ENCODE measurements at places on chromosomes 3 and 15. TPM values are rescaled to one million over a fixed set of nuclear protein-coding genes. Genes with fewer than 3 reads are reported as not detected.

Gene TP63
- total RNA-seq = 0.18 TPM

Gene GPR149
- total RNA-seq = not detected

Gene NOX5
- 0.27 TPM for total RNA-seq

Gene SMCO1
- total RNA-seq = not detected

Gene MYO5A
- total RNA-seq = 18.9 TPM

Gene SCAMP5
- 2.2 TPM for total RNA-seq

Gene PODXL2
- total RNA-seq = 3.4 TPM

Gene TM4SF4
- not detected for total RNA-seq

Gene DNASE1L3
- total RNA-seq = not detected

Gene STRIT1
- total RNA-seq = not detected

Gene PPARG
- total RNA-seq = 39.4 TPM

Gene PATL2
- 0.72 TPM for total RNA-seq

Gene ALDH1L1
- 0.18 TPM for total RNA-seq

Gene COL6A5
- total RNA-seq = not detected

Gene IL17RB
- not detected for total RNA-seq

Gene LINGO1
- total RNA-seq = not detected

Gene ZNF860
- 1.2 TPM for total RNA-seq

Gene FAM174B
- 5.5 TPM for total RNA-seq

Gene UBAP1L
- 3.8 TPM for total RNA-seq

Gene MAP1A
- total RNA-seq = 108 TPM

Gene DNAH12
- 0.09 TPM for total RNA-seq

Gene GABRA5
- not detected for total RNA-seq

Gene MAP2K5
- 9.6 TPM for total RNA-seq

Gene SCN10A
- not detected for total RNA-seq

Gene CFAP20DC
- 1.3 TPM for total RNA-seq

Gene RBP2
- not detected for total RNA-seq

Gene CCDC39
- 0.27 TPM for total RNA-seq

Gene REC114
- total RNA-seq = not detected

Gene TUSC7
- not detected for total RNA-seq

Gene GOLGA8T
- total RNA-seq = not detected

Gene GHSR
- not detected for total RNA-seq

Gene ATP10A
- total RNA-seq = 4.4 TPM

Gene GOLGA8Q
- 1.1 TPM for total RNA-seq

Gene GOLGA8K
- total RNA-seq = not detected

Gene IQCH
- total RNA-seq = 0.74 TPM

Gene TTC23
- total RNA-seq = 36.7 TPM

Gene DISP2
- 0.36 TPM for total RNA-seq

Gene FANCD2
- total RNA-seq = 26.8 TPM

Gene GPR160
- 0.90 TPM for total RNA-seq

Gene CISH
- total RNA-seq = 1.4 TPM

Gene TTLL13
- 0.09 TPM for total RNA-seq

Gene IMPG2
- total RNA-seq = 0.65 TPM

Gene GP9
- not detected for total RNA-seq

Gene TRPM1
- total RNA-seq = not detected

Gene ITIH3
- total RNA-seq = under 0.01 TPM

Gene CAMK2N2
- total RNA-seq = 0.09 TPM

Gene KLHL40
- not detected for total RNA-seq

Gene ROPN1B
- total RNA-seq = not detected

Gene ZNF502
- total RNA-seq = 4.7 TPM

Gene USP50
- total RNA-seq = 0.72 TPM

Gene TIMP4
- total RNA-seq = 12.3 TPM

Gene NMD3
- total RNA-seq = 88.0 TPM

Gene OR5K2
- total RNA-seq = not detected

Gene CLDN16
- total RNA-seq = 0.09 TPM
